Kidney tubule cell (primary cell): ENCODE measurements at places on chromosomes 12 and 14.
A peak's percentile ranks its signal among the peaks of the same experiment; 100 is the strongest.

GRCh38 chr12:106112145-106112821 lies 26.5 kb downstream of the NUAK1 start:
- DNase-seq: peak; percentile 71

DNA sequence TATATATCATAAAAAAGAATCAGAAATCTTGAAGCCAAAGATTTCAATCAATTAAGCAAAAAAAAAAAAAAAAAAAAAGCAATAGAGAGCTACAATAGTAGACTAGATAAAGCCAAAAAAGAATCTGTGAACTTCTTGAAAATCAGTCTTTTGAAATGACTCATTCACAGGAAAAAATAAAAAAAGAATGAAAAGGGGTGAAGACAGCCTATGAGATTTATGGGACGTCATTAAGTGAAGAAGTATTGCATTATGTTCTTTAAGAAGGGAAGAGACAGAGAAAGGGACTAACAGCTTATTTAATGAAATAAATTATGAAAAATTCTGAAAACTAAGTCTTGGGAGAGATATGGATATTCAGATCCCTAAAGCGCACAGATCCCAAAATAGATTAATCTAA lies 103.8 kb downstream of the ACSS3 start:
- no peak for DNase-seq

- DNase-seq: no peak
Observed at GRCh38 chr12:5581019-5581418, 149.1 kb downstream of the NTF3 start.

GRCh38 chr14:23654231-23654630 lies 18.1 kb downstream of the DHRS2 start:
- no peak for DNase-seq

GRCh38 chr14:33406766-33407165 lies 468.1 kb downstream of the NPAS3 start:
- no peak for DNase-seq

- DNase-seq: no peak
Observed at GRCh38 chr12:101051151-101051550, 158.9 kb downstream of the SLC5A8 start.

DNA sequence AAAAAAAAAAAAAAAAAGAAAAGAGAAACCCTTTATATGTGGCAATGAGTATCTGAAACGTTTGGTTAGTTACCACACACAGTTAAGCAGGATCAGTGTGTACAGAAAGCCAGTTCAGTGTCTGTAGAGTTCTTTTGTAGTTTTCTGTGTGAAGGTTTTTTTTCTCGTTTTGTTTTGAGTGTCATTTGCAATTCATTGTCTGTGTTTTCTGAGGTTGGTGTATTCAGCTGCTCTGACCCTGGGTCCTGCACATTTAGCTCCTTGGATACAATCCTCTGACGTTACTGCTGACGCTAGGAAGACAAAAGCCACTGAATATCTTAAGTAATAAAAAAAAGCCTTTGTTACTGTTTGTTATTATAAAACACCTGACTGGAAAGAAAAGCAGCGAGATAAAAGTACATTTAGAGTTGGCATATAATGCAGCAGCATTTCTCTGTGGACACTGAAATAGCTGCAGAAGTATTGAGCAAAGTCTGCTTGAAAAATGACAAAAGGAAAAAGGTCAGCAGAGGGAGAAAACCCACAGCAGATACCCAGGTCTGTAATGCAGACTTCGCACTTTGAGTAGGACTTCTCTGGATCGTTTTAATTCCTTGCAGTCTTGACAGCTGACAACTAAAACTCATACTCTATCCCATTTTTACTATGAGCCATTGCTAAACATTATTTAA lies 89.0 kb downstream of the POLR3B start:
- no peak for DNase-seq

- no peak for DNase-seq
Observed at GRCh38 chr12:32139064-32139421, 32.4 kb downstream of the BICD1 start.

GRCh38 chr14:100638211-100638855 lies 51.1 kb upstream of the BEGAIN start:
- DNase-seq: no peak

DNA sequence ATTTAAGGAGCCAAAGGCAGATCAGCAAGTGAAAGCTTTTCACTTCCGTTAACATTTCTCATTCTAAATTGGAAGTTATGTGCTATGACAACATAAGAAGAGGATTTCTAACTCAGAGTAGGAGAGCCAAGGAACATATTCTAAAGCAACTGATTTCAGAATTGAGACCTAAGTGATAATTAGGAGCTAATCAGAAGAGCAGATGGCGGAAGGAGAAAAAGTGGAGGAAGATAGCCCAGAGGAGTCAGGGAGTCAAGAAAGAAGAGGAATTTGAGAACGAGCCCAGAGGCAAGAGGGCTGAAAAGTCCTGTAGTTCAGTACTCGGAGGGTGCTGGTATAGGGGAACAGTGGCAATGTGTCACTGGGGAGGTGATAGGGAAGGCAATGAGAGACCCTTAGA lies 162.4 kb downstream of the CNTN1 start:
- DNase-seq: no peak

- peak; percentile 66 for DNase-seq
Observed at GRCh38 chr14:60722357-60723115, 1.6 kb downstream of the SIX4 start.

GRCh38 chr12:112480931-112481330 lies 62.2 kb downstream of the PTPN11 start:
- no peak for DNase-seq

- peak; percentile 73 for DNase-seq
Observed at GRCh38 chr12:81167694-81168093, 89.8 kb downstream of the ACSS3 start.

GRCh38 chr14:92850492-92850891 lies 56.4 kb downstream of the GOLGA5 start:
- DNase-seq: peak; percentile 59

- peak; percentile 100 for DNase-seq
Observed at GRCh38 chr14:51539571-51540037, 112.1 kb upstream of the FRMD6 start.

DNA sequence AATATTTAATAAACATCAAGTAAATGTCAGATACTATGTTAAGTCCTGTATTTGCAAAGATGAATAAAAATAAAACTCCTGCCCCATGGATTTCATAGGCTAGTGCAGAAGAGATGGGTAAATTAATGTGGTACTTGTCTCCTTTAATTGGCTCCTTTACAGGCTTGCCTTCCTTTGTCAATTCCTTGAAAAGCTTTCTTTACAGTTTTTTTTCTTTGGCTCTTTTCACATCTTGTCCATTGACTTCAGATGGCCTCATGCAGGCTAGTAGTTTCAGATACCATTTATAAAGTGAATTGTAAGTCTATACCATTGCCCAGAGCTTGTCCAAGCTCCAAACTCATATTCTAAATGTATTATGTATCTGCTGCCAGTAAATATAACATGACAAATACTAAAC lies 128.7 kb upstream of the GARIN2 start:
- DNase-seq: no peak

- DNase-seq: no peak
Observed at GRCh38 chr12:131126662-131127173, 173.0 kb downstream of the ADGRD1 start.

DNA sequence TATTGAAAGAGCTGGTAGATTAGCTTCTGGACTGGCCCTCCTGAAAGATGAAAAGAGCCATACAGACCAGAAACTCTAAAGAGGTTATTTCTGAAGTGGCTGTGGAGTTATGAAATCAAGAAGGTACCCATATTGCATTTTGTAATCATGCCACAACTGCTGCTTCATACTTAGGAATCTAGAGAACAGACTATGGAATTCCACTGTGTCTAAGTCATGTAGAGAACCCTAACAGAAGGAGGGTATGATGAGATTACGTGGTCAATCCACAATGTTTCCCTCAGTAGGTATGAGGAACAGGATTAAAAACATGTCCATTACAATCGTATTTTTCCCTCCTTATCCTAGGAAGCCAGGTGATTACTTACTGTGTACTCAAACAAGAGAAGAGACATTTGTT lies 708.8 kb downstream of the RERGL start:
- peak; percentile 29 for DNase-seq

DNA sequence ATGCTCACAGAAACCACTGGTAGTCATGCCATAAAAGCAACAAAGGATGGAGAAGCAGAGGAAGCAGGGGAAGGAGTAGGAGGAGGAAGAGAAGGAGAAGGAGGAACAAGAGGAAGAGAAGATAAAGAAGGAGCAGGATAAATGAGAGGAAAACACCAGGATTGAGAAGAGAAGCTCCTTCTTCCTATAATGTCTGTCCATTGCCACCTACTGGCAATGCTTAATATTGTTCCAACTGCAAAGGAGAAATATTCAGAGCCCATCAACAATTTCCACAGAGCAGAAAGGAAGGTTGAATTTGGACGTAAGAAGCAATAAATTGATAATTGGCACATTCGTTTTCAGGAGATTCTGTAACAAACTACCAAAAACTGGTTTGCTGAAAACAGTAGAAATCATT lies 898.4 kb downstream of the SLC16A7 start:
- DNase-seq: peak; percentile 39

DNA sequence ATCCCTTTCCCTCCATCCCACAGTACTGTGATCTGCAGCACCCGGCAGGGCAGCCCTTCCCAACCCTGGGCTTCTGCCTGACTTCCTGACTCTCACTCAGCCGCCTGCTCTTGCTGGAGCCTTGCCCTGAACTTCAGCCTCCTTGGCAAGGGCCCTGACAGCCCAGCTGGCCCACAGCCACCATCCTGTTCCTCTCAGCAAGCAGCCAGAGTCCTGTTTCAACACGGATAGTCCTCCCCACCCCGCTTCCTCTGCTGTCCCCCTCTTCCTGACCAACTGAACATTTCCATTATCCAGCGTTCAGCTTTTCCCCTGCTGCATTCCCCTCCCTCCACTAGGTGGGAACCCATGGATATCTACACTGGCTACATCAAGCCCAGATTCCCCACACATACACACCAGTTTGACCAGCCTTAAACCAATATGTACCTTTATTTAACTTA lies 74.0 kb upstream of the MDM1 start:
- peak; percentile 58 for DNase-seq

GRCh38 chr14:71116568-71117122 lies 209.4 kb downstream of the PCNX1 start:
- DNase-seq: peak; percentile 34

- DNase-seq: no peak
Observed at GRCh38 chr14:94461526-94462218, 9.1 kb upstream of the SERPINA11 start.

DNA sequence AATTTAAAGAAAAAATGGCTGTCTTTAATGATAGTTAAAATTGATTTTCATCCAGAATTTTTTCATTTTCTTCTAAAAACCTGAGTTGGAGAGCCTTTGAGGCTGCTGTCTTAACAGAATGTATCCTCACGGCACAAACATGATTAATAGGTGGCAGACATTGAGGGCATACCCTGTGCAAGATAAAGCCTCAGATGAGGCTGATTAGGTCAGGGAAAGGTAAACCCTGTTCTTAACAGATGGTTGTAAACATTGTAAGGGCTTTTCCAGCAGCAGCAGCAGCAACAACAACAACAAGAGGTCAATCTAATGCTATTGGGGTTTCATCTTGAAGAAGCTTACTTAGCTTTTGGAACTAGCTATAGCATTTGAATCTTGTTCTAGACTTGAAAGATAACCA lies 17.4 kb downstream of the GNG2 start:
- no peak for DNase-seq

GRCh38 chr12:21552635-21553328 lies 26.7 kb downstream of the SPX start:
- no peak for DNase-seq

- no peak for DNase-seq
Observed at GRCh38 chr14:101113835-101114725, 210.6 kb upstream of the RTL1 start.

DNA sequence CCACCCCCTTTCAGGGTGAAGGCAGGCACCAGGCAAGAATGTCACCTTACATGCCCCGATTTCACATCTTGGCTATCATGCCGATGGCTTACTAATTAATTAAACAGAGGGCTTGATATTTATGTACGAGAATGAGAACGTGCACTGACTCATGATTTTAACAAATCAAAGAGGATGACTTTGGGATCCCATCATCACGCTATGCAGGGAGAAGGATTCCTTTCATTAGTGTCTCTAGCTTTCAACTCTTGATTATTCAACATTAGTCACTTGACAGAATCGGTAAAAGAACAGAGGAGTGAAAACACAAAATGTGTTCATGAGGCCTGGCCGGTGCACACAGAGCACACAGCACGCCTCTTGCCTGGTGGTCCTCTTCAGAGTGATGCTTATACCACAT lies 80.6 kb downstream of the PRKAB1 start:
- peak; percentile 89 for DNase-seq

DNA sequence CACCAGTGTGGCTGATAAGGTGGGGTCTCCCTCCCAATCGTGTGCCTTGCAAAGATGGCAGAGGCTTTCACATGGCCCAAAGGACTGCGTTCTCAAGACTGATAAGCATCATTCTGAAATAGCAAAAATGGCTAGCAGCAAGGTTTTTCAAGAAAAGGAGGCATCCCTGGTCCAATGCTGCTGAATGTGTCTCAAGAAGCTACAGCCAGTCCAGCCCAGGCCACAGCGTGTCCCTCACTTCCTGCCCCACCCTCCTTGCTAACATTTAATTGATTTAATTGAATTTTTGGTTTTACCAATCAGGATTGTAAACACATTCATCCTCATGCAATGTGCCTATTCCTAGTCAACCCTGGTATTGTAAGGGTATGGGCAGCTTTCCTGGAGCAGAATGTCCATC lies 55.9 kb downstream of the C14orf132 start:
- DNase-seq: no peak

- DNase-seq: peak; percentile 66
Observed at GRCh38 chr12:43362910-43363694, 188.9 kb downstream of the ADAMTS20 start.
